ENCODE measurements at places on chromosomes 1 and 21.

DNA sequence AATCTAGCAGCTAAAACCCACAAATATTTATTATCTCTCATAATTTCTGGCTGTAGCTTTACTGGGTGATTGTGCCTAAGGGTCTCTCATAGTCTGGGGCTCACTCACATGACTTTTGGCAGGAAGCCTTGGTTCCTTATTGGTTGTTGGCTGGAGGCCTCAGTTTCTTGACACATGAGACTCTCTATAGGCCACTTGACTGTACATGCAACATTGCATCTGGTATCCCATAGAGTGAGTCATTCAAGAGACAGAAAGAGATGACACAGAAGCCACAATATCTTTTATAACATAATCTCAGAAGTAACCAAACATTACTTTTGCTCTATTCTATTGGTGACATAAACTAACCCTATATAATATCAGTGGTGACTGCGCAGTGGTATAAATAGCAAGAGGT is 128.5 kb upstream of the HNRNPU start:
- no peak for DNase-seq

GRCh38 chr21:33968995-33969348 is 53.4 kb upstream of the ATP5PO start:
- no peak for DNase-seq

- DNase-seq: no peak
Measured at GRCh38 chr21:33207449-33208149, 22.1 kb upstream of the IFNAR2 start.

- no peak for DNase-seq
Measured at GRCh38 chr1:204335533-204335932, 24.2 kb downstream of the PLEKHA6 start.

- no peak for DNase-seq
Measured at GRCh38 chr1:17772615-17773212, 17.6 kb downstream of the ACTL8 start.

DNA sequence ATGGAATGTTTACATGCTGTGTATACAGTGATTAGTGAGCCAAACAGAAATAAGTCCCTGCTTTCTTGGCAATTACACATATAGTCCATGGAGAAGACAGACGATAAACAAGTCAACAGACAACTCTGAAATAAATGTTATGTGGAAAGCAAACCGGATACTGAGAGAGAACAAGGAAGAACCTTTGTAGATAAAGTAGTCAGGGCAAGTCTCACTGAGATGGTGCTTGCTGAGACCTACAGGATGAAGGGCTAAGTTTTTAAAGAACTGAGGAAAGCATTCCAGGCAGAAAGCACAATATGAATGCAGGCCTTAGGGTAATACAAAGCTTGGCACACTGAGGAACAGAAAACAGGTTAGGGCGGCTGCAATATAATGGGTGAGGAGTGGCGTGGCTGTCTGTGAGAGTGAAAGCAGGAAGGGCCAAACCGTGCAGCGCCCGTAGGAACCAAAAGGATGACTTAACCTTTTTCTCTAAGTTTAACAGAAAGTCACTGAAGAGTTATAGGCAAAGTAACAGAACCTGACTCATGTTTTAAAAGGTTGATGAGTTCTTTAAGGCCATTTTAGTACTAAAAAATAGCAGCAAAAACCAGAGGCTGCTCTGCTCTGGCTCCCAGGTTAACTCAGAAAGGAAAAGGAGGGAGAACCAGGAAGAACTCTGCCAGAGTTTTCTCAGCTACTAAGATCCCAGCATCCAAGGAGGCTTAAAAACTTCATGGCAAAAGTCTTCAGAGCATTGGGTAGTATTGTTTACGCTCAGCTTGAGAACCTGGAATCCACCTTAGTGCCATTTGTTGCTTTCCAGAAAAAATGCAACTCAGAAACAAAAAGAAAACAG is 8.7 kb upstream of the TTF2 start:
- DNase-seq: no peak

- DNase-seq: no peak
Measured at GRCh38 chr1:93528412-93528811, 80.5 kb downstream of the FNBP1L start.

- no peak for DNase-seq
Measured at GRCh38 chr1:32540605-32541004, 1.4 kb downstream of the ZBTB8A start.

DNA sequence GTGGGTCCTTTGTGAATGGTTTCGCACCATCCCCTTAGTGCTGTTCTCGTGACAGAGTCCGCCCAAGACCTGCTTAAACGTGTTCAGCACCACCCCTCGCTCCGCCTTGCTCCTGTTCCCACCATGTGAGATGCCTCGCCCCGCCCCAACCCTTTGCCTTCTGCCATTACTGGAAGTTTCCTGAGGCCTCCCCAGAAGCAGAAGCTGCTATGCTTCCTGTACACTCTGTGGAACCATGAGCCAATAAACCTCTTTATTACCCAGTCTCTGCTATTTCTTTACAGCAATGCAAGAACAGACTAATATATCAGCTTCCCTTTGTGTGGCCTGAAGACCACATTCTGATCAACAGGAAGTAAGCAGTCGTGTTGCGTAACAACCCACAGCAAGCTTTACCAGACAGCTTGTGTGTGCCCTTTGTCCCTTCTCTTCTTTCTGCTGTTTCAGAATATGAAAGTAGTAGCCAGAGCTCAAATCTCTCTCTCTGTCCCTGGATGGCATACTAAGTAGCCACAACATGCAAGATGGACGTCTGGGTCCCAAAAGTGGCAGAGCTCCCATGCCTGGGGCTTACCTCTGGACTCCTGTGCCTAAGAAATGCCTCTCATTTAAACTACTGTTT is 14.1 kb downstream of the HENMT1 start:
- DNase-seq: peak; percentile 16

GRCh38 chr1:16631248-16632043 is 18.1 kb upstream of the NBPF1 start:
- no peak for DNase-seq

GRCh38 chr1:119988306-119989062 is 81.0 kb downstream of the NOTCH2 start:
- DNase-seq: no peak

GRCh38 chr1:203592156-203592555 is 34.5 kb upstream of the ATP2B4 start:
- DNase-seq: no peak

- DNase-seq: peak; percentile 81
Measured at GRCh38 chr1:237677979-237678378, 212.7 kb downstream of the ZP4 start.

DNA sequence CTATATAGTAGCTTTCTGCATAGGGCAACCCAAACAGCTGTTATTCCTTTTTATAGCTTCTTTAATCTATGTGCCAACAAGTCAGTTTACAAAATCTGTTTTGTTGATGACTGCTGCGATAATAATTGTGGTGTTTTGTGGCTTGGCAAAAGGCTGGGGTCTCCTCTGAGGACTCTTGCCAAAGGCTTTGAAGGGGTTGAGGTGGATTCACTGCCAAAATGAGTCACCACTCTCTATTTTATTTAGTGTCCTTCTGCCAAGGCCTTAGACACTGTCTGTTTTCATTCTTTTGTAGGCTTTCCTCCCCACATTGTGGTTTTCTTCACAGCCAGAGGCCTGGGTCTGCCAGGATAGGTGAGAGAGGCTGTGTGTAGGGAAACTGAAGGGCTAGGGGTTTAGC is 161.8 kb downstream of the NFIA start:
- DNase-seq: peak; percentile 32

DNA sequence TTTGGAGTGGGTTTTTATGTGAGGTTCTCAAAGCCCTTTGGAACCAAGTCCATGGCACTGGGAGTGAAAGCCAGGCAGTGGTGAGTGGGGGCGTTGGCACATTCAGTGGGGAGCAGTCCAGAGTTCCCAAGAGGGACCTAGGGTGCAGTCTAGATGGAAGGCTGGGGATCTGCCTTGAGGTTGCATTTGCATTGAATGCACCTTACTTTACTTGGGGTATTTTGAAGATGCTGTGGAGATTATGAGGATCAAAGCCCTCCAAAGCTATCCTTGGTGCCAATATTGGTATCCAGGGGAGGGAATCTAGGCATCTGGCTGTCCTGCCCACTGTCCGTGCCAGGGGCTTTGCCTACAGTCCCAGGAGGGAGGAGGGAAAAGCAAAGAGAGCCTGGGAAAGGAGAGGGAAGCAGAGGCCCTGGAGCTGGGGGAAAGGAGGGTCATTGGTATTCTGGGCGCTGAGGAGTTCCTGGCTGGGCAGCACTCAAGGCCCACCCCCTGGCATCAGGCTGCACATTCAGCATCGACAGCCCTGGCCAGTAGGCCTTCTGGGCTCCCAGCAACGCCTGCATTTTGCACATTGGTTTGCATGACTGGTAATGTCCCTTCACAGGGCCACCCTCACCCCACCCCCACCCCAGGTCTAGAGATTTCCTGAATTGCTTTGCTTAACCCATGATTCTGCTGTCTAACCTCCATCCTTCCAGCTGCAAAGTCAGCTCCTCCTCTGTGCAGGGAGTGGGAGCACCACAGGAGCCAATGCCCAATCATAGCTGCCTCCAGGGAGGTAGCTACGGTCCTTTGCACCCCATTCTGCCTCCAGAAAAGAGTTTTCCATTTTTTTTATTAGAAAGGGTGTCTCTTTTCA is 843 bp upstream of the BCAN start:
- DNase-seq: no peak

- no peak for DNase-seq
Measured at GRCh38 chr1:167825419-167826079, 88.4 kb downstream of the ADCY10 start.

- DNase-seq: no peak
Measured at GRCh38 chr1:14941864-14942263, 211.7 kb upstream of the TMEM51 start.

DNA sequence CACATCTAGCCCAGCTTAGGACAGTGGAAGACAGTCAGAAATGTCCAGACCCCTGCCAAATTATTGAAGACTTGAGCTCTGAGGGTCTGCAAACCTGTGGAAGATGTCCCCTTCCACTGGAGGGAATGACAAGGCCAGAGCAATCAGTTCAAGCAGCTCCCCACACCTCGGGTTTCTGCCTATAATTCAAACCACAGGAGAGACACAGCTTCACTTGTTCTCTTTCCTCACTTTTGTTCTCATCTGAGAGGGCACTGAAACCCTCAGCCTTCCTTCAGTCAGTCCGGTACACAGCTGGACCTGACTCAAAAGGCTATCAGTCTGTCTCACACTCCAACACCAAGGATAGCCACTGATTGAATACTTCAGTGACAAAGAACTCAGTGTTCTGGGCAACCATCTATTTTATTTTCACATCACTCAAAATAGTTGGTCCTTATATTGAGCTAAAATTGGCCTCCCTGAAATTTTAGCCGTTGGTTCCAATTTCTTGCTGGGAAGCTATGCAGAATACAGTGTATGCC is 70.1 kb downstream of the TENT5C start:
- no peak for DNase-seq

- no peak for DNase-seq
Measured at GRCh38 chr1:62024690-62025089, 170.0 kb upstream of the L1TD1 start.

- peak; percentile 98 for DNase-seq
Measured at GRCh38 chr1:234659538-234659937, 49.6 kb upstream of the IRF2BP2 start.

GRCh38 chr1:52707927-52708655 is 9.9 kb upstream of the COA7 start:
- peak; percentile 78 for DNase-seq

DNA sequence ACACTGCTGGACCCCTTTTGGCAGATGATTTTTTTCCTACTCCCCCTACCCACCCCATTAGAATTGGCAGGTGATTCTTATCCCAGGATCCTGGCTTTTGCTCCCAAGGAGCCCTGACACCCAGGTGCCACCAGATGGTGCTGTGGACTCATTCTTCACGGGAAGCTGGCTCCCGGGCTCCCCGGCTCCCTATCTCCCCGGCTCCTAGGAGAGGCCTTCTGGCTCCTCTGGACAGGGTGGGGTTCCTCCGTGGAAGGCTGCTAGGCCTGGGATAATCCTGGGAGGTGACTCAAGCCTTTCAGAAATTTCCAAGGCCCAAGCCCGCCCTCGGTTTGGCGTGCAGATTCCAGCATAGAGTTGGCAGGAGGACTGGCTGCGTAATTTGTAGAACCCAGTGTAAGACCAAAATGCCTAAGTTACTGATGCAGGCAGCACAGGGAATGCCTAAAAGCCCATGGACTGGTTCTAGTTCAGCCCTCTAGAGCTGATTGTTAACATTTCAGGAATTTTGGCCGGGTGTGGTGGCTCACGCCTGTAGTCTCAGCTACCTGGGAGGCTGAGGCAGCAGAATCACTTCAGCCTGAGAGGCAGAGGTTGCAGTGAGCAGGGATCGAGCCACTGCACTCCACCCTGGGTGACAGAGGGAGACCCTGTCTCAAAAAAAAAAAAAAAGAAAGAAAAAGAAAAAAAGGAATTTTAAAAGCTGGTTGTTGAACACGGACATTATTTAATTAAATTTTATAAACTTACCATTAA is 6.8 kb upstream of the BSDC1 start:
- peak; percentile 64 for DNase-seq

DNA sequence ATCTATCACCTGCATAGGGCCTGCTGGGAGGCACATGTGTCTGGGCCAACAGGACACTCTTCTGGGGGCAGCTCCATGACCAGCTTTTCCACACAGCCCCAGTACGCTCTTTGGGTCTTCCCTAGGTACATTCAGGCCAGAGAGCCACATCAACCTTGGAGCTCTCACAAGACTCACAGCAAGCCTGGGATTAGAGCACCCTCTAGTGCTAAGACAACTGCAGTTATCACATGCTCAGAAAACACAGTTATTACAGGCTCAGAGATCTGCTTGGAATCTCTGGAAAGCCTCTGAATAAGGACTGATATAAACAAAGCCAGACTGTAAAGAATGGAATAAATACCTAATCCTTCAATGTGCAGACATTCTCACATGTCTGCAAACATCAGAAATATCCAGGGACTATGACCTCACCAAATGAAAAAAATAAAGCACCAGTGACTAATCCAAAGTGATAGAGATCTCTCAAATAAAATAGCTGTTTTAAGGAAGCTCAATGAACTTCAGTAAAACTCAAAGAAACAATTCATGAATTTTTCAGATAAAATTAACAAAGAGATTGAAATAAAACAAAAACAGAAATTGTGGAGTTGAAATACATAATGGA is 563.9 kb upstream of the NR5A2 start:
- peak; percentile 57 for DNase-seq

DNA sequence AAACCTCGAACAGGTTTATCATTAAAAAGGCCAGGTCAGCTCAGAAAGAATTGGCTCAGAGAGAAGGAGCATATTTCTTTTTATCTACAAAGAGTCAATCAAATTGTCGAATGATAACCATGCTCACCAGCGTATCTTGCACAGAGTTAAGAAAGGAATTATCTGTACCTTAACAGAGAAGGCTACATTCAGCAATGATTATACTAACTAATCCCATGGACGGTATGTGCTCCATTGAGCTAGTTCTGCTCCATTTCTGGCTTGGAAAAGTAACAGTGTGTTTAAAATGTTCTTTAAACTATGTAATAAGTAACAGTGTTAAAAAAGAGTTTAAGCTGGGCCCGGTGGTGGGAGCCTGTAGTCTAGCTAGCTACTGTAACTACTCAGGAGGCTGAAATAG is 4.2 kb downstream of the UBR4 start:
- DNase-seq: no peak

All from A172 (cell line).